IPS DF 6.9 (cell line): ENCODE measurements at places on chromosomes 13 and 19.

GRCh38 chr19:47026156-47026555 is 6.5 kb downstream of the NPAS1 start:
- no peak for DNase-seq

GRCh38 chr19:5297272-5297669 is 43.3 kb downstream of the PTPRS start:
- no peak for DNase-seq

- no peak for DNase-seq
These were observed 23.0 kb downstream of the FAM216B start for GRCh38 chr13:42804244-42804874.

DNA sequence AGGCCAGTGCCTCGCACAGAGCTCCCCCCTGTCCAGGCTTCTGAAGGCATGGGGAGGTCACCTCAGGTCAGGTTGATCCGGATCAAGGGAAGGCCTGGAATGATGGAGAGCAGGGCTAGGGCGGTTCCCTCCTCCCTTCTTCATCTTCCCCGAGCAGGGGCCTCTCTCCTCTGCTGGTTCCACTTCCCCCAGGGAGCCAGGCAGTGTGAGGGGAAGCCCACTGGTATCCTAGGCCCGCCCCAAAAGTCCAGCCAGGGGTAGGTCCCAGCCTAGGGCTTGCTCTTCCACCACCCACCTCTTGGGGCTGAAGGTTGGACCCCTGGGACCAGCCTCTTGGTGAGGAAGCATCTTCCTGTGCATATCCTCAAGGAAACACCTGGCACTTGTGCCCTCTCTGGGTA is 16.4 kb upstream of the PRR19 start:
- DNase-seq, result no peak

- no peak for DNase-seq
These were observed 24.8 kb upstream of the ZNF527 start for GRCh38 chr19:37346091-37346490.
